ENCODE measurements at places on chromosomes 4 and X.

DNA sequence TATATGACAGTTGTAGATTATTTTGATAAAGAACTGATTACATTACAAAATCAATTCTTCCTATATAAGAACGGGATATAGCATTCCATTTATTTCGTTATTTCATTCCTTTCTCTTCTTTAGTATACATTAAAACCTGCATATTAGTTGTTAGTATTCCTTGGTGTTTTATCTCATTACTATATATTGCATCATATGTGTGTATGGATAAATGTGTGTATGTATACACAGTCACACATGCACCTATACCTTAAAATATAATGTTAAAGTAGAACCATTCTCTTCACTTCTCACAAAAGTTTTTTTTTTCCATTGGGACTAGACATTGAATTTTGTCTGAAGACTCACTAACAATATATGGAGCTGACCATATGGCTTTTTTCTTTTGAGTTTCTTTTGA, 5.3 kb upstream of the PALLD start:
- DNase-seq: no peak

GRCh38 chr4:53782458-53782845, 191.2 kb upstream of the LNX1 start:
- no peak for DNase-seq

GRCh38 chr4:57119054-57119651, 9.0 kb upstream of the IGFBP7 start:
- DNase-seq: no peak

- DNase-seq: no peak
Observed at GRCh38 chr4:53935780-53936179, 128.6 kb downstream of the CHIC2 start.

DNA sequence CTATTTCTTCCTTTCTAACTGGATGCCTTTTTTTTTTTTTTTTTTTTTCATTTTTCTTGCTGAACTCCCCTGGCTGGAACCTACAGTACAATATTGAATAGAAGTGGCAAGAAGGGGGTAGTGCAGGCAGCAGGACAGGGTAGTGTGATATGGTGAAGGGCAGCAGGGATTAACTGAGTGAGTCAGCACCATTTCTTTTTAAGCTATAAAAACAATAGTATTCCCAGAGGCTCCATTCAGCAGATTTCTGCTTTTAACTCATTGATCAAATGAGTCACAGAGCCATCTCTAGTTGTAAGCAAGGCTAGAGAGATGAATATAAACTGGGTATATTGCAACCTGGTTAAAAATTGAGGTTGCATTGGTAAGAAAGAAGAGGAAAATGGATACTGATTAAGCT, 53.6 kb upstream of the SETD7 start:
- no peak for DNase-seq

DNA sequence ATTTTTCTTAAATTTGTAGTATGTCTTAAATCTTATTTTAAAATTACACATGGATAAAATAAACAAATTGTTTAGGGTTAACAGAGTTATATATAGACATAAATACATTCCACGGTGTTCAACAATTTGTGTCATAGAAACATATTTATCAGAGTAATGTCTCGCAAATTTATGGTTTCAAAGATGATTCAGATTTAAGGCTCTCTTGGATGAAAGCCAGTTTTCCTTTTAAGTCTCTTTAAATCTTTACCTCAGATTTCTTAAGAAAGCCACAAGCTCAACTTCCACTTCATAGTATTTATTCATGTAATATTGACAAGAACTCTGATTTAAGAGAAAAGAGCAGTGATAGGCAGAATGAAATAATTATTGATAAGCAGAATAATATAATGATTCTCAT, 1254.8 kb upstream of the ADGRL3 start:
- DNase-seq: no peak

GRCh38 chr4:173878701-173879100, 348.7 kb upstream of the HAND2 start:
- DNase-seq: no peak

- DNase-seq: no peak
Observed at GRCh38 chr4:76339364-76339763, 32.8 kb downstream of the STBD1 start.

DNA sequence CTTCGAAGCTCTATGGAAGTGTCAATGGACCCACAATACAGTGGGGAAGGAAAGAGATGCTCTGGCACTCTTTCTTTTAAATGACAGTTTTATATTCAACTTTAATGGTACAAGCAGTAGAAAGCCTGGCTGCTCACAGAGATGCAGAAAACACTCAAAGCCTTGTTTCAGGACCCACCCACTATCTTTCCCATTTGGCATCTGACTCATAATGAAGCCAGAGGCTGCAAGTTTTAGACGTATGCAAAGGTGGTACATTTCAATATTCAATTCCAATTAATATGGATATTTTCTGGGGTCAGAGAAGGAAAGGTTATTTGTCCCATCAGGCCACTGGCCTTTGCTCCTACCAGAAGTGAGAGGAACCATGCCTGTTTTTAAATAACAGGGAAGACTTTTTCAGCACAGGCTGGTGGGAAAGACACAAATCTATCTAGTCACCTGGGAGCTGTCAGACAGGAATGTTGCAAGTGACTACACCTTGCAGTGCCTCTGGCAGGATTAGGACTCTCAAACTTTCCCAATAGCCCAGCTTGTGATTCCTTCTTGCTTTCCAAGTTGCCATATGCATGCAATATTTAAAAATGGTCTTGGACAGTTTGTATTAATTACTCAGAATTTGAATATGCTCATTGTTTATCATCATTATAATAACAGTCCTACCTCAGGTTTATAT, 70.0 kb upstream of the RAB40AL start:
- no peak for DNase-seq

GRCh38 chr4:42404001-42404400, 6.7 kb downstream of the SHISA3 start:
- DNase-seq: no peak

DNA sequence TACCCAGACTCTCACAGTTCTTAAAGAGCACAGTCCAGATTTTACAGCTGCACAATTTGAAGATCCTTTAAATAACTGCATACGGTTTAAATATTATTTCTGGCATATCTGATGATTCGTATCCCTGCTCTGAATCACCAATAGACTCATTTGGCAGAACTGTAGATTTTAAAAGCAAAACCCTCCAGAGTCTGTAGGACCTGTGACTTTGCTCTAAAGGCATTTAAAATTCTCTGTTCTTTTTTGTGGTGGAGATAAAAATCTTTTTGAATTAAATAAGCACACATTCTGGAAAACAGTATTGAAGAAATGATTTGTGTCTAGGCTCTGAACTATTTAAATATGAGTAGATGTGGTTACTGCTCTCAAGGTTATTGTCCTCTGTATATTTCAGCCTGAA, 246.2 kb upstream of the PITX2 start:
- DNase-seq: no peak

DNA sequence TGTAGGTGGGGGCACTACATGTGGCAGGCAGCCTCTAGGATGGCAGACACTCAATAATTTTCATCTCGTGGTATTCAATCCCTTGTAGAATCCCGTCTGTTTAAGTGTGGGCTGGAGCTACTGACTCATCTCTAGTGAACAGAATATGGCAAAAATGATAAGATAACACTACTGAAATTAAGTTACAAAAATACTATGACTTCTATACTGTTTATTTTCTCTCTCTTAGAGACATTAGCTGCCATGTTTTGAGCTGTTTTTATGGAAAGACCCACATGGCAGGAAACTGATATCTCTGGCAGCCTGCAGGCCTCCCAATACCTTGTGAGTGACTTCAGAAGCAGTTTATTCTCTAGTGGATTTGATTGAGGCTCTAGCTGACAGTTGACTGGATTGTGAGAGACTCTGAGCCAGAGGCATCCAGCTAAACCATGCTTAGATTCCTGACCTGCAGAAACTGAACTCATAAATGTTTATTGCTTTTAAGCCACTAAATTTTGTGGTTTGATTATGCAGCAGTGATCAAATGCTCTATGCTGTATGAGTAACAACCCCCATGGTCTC, 298.8 kb upstream of the CTSO start:
- no peak for DNase-seq

- DNase-seq: peak; percentile 62
Observed at GRCh38 chr4:146522869-146523205, 1.1 kb upstream of the SLC10A7 start.

DNA sequence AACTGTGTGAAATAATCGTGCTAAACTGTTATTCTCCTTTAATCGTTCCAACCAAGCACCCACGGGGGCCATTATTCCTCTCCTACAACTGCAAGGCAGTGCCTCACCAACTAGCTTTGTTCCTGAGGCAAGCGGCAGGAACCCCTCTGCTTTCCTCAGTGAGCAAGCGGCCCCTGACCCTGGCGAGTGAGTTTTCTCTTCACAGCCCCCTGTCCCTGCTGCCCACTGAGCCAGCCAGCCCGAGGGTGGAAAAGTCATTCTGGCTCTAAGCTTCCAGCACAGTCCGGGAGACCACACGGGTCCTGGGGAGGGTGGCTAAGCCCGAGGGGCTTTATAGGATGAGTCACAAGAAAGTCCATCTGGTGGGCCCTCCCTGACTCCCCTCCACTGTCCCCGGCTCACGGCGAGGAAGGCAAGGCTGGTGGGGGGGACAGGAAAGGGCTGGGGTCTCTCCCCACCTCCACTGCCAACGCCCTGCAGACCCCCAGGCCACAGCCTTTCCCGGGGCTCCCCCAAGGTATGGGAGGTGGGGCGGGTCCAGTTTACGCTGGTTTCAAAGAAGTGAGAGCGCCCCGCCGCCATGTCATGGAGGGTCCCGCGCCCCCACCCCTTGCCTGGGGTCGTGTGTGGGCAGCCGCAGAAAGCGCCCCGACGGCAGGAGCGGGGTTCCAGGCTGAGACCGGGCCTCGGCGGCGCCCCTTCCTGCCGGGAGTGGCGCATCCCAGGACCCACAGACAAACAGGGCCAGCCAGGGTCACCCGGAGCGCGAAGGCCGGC, 45.0 kb downstream of the CPLX1 start:
- DNase-seq: peak; percentile 14

GRCh38 chrX:35919536-35920309, at the start of gene CFAP47:
Gene CFAP47 (plus strand): TSS chrX:35919734. CDS start chrX:35919800, 66 bp downstream.
- no peak for DNase-seq

DNA sequence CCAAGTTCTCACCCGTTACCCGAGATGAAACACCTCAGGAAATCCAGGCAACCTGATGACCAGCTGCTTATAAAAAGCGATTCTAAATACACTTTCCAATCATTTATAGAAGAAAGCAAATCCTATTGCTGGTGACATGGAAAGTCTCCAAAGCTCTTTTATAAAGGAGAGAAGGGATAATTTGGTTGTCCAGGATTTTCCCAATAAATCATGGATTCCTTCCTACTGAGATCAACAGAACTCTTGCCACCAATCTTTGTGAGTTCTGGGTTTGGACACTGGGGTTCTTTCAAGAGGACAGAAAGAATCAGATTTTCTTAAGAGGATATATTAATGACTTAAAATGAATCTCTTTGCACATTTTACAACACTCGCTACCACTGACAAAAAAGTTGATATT, 24.7 kb upstream of the SOD3 start:
- DNase-seq: no peak

GRCh38 chrX:39850630-39851152, 247.1 kb downstream of the BCOR start:
- no peak for DNase-seq

DNA sequence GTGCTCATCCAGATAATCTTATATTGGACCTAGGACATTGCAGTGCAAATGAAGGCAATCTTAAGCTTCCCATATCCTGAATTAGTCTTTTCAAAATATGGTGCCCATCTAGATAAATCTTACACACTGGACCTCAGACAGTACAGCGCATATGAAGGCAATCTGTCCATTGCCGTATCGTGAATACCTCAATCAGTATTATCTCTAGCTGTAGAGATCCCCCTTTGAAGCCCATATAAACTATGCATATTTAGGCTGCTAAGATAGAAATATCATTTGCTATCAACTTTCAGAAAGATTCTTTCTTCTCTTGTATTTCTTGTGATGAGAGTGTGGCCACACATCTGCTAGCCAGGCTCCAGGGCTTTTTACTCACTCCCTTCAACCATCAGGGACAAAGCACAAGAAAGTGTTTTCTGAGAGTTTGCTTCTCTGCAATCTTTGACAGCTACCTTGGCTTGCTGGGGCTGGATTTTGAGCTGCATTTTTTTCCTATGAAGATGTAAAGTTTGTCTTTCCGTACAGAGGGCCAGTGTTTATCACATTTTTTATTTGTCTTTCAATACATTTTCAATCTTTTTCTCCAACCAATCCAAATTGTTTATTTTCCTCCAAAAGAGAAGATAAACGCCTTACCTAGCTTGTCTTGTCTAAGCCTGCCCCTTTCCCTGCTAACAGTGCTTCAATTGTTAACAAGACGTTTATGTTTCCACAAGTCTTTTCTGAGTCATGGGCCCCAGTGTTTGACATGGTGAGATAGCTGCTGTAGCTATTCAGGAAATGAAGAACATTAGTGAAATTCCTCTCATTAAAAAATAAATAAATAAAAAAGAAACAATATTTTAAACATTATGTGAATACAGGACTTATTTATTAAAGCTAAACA, 57.6 kb upstream of the FAT1 start:
- no peak for DNase-seq

GRCh38 chrX:10102046-10102704, 54.6 kb upstream of the CLCN4 start:
- DNase-seq: no peak

GRCh38 chr4:170256807-170257206, 167.1 kb upstream of the AADAT start:
- DNase-seq: no peak

Measured in T-helper 2 cell (primary cell).